ENCODE measurements at places on chromosomes 6 and 20.

DNA sequence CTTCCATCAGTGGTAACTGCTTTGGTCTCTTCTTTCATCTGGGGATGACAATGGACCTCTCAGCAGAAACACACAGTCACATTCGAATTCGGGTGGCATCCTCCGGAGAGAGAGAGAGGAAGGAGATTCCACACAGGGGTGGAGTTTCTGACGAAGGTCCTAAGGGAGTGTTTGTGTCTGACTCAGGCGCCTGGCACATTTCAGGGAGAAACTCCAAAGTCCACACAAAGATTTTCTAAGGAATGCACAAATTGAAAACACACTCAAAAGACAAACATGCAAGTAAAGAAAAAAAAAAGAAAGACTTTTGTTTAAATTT is 6.1 kb downstream of the EDN1 start:
- peak; percentile 79 for DNase-seq

DNA sequence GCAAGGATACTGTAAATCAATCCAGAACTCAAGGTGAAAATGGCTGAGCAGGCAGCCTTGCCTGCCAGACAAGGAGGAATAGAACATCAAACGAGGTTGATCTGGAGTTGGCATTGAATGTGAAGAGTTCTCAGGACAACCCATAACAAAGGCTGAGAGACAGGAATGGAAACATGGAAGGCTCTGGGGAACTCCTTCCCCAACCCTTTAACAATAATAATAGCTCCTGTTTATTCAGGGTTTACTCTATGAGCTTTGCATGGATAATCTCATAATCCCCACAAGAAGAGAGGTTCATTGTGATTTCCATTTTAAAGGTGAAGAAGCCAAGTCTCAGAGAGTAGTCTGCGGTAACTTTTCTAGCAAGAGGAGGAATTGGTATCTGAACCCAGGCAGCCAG is 151.7 kb downstream of the SOD2 start:
- no peak for DNase-seq

- DNase-seq = no peak
Observed at GRCh38 chr6:5122504-5123112, 37.5 kb downstream of the PPP1R3G start.

DNA sequence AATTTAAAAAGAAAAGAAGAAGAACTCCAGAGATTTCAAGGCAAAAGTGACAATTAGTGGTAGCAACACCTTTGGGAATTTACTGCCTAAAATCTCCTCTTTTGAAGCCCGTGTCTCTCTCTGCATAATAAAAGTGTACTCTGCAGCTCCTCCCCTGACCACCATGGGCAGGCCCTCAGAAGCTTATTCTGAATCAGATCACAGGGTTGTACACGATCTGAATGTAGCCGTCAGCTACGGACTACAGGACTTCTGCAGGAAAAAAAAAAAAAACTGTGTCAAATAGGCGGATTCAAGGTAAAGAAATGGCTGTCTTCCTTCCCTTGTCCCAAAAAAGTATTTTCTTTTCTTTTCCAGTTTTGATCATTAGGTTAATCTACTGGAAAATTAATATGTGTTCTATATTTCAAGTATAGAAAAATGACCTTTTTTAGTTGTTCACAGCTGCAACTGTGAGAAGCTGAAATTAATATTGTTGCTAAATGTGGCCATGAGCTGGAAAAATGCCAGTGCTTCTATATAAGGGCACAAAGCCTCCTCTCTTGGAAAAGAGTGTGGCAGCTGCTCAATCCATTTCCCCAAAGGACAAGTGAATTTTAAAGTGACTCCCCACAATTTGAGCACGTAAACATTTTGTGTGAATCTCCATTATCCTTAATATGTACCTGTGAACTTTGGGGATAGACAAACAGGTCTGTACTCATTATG is 397.4 kb downstream of the C6orf118 start:
- DNase-seq = no peak

DNA sequence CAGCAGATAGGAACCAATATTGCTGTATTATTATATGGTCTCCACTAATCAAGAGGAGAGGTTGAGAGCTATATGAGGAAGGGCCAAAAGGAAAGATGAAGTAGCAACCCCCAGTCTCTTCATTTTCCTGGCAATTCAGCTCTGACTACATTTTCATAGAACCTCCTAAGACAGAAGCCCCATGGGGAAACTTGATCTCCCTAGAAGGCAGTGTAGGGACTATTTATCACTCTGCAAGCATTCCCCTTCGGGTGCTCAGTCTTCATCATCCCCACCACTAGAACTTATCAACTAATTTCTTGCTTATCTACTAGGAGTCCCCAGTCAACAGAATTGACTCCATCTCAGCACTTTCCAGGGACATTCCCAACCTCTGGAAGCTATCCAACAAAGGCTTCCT is 25.5 kb upstream of the ITCH start:
- DNase-seq = no peak

DNA sequence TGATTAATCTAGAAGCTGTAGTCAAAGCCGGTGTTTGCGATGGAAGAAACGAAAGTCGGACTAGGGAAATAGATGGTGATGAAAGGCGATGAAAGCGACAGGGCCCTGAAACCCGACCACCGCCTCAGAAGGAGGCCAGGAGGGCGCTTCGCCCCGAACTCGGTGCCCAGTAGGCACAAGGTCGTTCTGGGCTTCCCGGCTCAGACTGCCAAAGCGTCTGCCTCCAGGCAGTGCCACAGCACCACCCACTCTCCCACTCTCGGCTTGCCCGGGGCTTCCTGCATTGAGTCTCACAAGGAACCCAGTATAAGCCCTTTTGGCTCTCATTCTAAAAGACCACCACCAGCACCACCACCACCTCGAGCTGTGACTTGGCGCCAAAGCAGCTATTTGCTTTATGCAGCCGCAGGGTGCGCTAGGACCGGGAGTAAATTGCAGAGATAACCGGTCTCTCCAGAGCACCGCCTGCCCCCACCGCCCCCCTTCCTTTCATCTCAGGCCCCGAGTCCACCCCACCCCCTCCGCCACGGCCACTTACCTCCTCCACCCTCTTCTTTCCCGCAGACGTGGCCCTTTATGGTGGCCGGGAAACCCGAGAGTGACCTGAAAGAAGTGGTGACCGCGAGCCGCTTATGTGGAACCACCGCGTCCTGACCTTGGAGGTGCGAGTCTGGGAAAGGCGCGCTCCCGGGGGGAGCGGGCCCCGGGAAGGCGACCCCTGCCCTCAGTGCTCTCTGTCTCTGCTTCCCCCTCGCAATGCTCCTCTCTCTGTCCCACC is 2.4 kb downstream of the TCF21 start:
- DNase-seq = peak; percentile 50

DNA sequence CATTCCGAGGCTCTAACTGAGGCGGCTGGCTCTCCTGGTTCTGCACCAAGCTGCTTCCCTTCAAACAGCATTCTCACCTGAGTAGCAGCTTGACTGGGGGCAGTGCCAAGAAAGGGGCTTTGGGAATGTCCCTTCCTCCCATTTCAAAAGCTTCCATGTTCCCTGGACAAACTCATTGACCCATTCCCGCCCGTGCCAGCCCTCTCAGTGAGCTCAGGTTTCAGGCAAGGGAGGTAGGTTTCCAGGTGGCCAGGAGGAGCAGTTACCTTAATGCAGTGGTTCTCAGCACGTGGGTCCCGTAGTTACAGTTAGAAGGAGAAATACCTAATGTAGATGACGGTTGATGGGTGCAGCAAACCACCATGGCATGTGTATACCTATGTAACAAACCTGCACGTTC is 135.2 kb downstream of the ELOVL4 start:
- DNase-seq = no peak

DNA sequence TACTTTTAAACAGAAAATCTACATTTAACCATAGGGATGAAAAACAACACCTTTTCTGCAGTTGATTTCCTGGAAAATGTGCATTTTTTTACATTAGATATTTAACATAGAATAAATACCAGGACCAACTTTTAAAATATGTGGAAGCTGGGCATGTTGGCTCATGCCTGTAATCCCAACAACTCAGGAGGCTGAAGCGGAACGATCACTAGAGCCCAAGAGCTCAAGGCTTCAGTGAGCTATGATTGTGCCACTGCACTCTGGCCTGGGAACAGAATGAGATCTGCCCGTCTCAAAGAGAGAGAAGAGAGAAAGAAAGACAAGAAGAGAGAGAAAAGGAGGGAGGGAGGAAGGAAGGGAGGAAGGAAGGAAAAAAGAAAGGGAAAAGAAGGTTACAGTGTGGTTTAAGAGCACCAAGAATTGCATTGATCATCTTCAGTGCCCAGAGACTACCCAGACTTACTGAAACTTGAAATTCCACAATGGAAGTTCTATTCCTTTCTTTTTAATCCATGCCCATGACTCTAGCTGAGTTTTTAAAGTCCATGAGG is 189.4 kb upstream of the ARID1B start:
- no peak for DNase-seq

GRCh38 chr20:8036771-8037170 is 17.2 kb upstream of the TMX4 start:
- DNase-seq = no peak

DNA sequence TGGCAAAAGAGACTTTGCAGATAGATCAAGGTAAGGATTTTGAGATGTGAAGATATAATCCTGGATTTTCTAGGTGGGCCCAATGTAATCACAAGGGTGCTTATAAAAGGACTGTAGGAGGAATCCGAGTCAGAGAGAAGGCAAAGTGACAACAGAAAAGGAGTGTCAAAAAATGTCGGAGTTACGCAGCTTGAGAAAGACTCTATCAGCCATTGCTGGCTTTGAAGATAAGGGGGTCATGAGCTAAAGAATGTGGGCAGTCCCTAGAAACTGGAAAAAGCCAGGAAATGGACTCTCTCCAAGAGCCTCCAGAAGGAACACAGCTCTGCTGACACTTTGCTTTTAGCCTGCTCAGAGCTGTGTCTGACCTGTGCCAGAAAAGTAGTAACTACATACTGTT is 8.7 kb upstream of the RWDD1 start:
- DNase-seq = no peak

DNA sequence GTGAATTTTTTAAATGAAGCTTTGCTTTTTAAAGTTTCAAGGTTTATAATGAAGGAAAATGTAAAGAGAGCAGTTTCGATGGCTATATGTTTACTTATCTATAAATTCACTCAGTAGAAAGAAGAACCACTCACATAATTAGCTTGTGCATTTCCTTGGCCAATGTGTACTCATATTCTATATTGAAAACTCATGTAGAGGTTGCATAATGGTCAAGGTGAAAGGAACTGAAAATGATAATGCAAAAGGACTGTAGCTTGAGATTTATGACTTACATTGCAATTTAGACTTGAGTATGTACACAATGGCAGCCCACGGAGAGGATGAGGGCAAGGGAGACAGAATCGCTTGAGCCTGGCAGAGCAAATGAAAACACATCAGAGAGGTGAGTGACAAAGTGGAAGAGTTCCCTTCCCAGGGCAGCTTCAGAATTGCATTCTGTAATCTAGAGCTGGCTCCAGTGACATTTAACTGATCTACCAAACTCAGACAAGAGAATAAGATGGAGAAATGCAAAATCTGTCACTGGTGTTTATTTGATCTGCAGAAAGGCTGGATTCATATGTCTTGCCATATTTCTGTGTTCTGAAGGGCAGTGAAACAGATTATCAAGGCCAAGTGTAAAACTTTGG is 191.8 kb downstream of the TMEM200A start:
- DNase-seq = no peak

GRCh38 chr20:20847814-20848213 is 135.4 kb upstream of the RALGAPA2 start:
- DNase-seq = no peak

- no peak for DNase-seq
Observed at GRCh38 chr20:63284544-63284949, 8.4 kb upstream of the COL20A1 start.

DNA sequence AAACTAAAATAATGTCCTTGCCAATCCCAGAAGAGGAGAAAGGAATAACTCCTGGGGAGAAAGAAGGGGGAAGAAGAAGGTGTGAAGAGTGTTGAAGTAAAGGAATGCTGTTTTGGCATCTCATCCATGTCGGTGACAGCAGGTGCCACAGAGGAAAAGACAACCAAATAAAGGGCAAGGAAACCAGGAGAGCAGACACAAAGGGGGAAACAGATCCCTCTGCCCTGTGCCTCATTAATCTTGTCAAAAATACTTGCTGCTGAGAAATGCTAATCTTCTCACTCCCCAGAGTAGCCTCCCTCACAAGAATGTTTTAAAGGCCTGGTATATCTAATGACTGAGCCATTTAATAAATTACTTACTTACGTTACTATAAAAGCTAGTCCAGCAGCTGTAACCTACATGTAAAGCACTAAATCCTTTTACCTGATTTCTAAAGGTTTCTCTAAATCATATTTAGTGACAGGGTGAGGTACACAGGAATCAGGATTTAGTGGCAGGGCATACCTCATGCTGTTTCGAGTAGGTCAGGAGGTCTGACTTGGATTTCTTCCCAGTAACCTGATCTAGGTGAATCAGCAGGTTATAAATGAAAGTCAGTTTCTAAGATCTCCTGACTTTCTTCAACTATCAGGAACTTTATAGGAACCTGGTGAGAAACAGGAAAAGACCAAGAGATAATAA is 377.1 kb downstream of the CENPW start:
- no peak for DNase-seq

GRCh38 chr6:36324191-36324590 is 12.5 kb downstream of the BNIP5 start:
- DNase-seq = no peak

GRCh38 chr6:137019476-137020272 is 25.1 kb downstream of the IL20RA start:
- no peak for DNase-seq

DNA sequence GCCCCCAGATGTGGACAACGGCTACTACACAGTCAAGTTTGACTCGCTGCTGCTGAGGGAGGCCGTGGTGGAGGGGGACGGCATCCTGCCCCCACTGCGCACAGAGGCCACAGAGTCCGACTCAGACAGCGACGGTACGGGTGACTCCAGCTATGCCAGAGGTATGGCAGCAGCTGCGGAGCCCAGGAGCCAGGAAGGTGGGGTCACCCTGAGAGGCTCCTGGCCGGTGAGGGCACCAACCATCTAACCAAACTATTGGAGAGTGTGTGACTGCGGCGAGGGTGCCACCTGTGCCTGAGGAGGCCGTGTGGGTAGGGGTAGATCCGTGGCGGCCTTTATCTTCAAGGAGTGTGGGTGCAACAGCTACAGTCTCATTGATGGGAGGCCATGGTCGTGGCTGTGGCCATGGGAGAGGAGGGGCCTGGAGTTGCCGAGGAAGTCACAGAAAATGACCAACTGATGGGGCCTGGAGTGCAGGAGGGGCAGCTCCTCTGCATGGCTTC is 2.8 kb upstream of the LIME1 start:
- no peak for DNase-seq

DNA sequence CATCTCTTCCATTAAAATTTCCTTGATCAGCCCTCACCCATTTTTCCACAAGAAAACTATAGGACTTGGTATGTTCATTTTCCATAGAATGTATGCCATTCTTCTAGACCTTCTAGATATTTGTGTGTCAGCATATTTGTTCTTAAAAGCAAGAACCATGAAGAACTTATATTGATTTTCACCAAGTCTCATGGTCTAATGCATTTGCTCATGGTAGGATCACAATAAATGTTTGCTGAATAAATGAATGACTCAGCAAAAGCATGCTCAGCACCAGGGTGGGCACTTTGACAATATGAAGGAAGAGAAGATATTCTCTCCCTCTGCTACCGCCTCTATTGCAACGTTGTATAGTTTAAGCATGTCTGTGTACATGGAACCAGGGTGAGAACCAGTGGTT is 805.5 kb upstream of the SLC35B3 start:
- no peak for DNase-seq

Data from astrocyte of the spinal cord (primary cell).